ENCODE measurements at places on chromosomes 6 and 20.

GRCh38 chr20:49823152-49823847, 10.7 kb downstream of the SLC9A8 start:
- no peak for DNase-seq

DNA sequence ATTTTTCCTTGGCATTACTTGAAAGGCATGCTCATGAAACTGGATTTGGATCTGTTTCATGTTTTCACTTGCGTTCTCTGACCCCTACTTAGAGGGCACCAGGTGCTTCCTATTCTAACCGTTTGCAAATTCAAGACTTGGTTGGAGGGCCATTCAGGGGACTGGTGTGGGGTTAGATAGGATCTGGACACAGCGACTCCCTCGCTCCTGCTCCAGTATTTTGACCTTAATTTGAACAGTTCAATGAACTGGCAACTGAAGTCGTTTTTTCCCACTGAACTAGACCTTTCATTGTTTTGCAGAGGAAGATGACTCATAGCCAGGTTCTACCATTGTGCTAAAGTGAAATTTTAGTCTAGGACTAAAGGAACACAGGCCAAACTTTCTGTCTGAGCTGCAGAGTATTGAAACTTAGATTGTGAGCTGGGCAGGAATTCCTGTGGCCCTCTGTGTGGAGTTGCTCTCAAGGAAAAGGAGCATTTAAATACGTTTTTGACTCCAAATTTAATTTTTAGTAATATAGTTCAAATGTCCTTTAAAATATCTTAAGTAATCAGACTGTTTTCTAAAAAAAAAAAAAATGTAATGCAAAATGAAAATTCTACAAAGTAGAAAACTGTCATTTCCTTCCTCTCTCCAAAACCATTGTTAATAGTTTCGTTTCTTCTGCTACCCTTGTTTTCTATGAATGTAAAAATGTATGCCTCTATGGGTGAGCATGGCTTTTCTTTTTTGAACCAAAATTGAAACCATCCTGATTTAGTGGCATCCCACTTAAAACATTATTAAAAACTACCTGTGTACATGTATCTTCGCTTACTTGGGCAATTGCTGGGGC, 64.8 kb downstream of the UTRN start:
- DNase-seq = peak; percentile 100

DNA sequence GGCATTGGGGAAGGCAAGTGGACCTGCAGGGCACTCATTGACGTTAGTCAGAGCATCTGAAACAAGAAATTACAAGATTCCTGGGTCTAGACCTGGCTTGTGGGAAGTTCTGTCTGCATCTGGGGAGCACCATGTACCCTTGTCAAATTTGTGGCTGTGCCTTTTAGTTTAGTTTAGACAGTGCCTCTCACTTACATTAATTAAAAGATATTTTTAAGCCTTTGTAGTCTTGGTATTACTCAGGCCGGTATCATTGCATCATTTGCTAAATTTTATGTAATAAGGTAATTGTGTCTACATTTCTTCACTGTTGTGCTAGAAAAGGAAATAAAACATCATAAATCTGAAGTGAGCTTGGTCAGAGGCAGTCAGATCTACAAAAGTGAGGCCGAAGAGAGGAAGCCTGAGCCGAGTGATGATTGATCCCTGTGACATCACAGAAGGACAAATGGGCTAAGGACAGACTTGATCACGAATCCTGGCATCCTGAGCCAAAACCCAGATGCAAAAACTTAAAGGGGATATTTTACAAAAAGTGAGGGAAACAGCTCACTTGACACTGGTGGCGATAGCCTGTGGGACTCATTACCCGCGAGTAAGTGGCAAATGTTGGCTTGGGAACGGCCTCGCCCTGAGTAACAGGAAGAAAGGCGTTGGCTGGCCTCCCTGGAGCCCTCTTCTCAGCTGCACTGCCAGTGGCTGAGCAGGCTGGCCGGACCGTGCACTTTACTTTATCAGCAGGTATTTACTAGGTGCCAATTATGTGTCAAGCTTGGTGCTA, 106.5 kb downstream of the TCP11 start:
- peak; percentile 88 for DNase-seq

DNA sequence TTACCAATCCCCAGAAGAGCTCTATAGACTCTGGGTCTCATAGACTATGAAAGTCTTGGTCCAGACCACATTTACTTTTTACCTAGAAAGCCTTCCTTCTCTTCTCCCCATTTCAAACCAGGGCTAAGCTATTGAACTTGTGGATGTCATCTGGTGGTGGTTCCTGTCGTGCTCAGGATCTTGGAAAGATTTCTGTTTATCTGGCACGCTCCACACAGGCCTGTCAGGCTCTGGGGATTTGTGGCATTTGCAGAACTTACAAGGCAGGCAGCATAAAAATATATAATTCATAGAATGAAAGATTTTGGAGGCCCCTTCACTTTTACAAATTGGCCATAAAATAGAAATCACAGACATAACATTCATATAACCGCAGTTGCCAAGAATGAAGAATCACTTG, 188.1 kb downstream of the UST start:
- no peak for DNase-seq

- no peak for DNase-seq
Observed at GRCh38 chr20:5650280-5650691, 99.9 kb upstream of the SHLD1 start.

DNA sequence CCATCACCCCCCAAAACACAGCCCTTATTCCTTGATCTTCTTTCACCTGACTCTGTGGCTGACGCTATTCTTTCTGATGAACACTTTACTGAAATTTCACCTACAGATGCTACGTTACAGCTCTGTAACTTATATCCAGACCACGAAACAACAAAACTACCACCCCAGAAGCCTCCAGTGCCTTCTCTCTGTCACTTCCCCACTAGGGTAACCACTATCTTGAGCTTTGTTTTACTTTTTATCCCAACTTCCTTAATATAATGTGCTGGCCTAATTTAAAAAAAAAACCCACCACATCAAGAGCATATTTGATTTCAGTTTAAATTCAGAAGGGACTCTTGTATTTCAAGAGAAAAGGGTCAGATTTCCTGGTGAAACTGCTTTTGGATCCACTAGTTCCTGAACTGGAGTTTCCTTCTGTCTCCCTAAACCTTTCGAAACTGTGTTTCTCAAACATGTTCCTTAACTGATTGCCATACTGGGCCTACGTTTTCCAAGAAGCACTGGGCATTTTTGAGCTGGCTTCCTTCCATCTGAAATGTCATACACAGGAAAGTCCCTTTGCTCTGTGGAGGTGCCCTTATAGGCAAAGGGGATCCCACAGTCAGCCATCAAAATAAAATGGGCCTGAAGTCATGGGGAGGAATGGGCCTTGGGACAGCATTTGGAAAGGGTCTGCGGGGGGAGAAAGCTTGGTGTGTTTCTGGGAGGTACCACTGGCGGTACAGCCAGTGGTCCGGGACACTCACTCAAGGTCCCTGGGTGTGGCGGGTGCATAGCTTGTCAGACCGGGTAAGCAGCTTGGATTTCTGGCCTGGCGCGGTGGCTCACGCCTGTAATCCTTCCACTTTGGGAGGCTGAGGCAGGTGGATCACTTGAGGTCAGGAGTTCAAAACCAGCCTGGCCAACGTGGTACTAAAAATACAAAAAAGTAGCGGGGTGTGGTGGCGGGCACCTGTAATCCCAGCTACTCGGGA, 25.8 kb upstream of the RTF2 start:
- DNase-seq = no peak

- no peak for DNase-seq
Observed at GRCh38 chr6:81718126-81718525, 34.4 kb downstream of the TENT5A start.

- DNase-seq = peak; percentile 17
Observed at GRCh38 chr20:1427457-1428054, 34.7 kb upstream of the FKBP1A start.

- DNase-seq = no peak
Observed at GRCh38 chr6:37243816-37244370, 13.7 kb upstream of the TBC1D22B start.

- no peak for DNase-seq
Observed at GRCh38 chr20:63567136-63567385, 7.0 kb downstream of the HELZ2 start.

DNA sequence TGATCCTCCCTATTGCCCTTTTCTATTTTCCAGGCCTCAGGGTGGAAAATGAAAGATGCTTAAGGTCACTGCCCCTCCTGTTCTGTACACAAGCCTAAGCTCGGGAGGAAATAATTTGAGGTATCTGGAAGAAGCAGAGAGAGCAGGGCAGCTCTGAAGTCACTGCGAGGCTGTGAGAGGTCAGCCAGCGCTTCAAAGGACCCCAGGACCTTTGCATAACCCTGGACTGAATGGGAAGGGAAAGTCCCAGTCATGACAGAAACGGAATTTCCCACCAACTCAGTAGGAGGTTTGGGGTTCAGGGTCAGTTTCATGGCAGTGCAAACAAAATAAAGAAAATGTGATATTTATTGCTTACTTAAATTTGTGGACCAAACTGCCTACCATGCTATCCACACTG, 58.1 kb downstream of the LRFN2 start:
- no peak for DNase-seq

DNA sequence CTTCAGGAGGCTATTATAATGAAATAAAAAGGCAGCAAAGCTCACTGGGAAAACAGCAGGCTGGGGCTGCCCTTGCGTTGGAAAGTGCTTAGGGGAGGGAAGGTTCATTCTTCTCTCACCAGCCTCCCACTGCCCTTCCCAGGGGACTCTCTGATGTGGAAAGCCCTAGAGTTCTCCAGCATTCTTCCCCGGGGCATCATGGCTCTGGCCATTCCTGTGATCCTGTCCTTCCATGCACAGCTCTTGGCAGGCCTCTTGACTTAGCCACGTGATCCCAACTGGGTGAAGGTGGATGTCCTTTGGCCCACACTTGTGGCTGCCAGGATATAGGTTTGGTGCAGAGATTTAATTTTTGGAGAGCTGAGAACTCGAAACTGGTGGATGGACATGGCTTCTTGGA, 58.0 kb upstream of the ZNF831 start:
- DNase-seq = no peak

DNA sequence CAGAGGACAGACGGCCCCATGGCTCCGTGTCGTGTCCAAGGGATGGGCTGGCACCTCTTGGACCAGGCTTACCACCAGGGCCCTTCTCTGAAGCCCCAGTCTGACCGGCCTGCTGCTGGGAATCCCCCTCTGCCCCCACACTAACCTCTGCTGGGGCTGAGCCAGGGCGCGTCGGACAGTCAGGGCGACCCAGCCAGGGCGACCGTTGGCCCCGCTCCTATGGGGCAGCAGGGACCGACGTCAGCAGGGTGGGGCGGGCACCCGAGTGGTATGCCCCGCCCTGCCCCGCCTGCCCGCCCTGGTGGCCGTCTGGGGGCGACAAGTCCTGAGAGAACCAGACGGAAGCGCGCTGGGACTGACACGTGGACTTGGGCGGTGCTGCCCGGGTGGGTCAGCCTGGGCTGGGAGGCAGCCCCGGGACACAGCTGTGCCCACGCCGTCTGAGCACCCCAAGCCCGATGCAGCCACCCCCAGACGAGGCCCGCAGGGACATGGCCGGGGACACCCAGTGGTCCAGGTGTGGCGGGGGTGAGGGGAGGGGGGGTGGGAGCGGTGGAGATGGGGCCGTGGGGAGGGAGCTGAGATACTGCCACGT, at the start of gene SLC17A9:
TSS of gene SLC17A9 (plus strand) at position 337 of the 595 bp plus-strand sequence. CDS start at position 459, 122 bp downstream.
- peak; percentile 68 for DNase-seq

DNA sequence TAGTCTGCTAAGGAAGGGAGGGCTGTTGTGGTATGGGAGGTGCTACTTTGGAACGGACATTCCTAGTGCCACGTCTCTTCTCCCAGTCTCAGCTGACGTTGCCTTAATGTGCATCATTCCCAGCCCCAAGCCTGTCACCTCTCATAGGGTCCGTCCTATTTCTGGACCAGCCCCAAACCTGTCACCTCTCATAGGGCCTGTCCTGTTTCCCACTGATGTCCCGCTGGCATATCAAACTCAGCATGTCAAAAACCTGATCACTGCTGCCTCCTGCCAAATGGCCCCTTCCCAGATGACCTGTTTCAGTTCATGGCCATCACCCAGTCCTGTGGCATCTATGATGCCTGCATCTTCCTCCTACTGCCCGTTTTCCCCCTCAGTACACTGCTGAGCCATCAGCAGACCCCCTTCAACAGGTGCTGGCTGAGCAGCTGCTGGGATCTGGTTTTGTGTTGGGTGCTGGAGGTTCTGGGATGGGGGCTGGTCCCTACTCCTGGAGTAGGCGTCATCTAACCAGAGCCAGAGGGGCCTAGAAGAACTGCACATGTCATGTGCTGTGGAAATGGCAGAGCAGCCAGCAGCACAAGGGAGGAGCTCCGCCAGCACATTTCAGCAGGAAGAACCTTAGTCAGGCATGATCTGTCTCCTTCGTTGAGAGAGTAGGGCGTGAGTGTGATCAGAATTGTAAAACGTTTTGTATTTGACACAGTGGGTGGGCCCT, 3.3 kb downstream of the ENTPD6 start:
- no peak for DNase-seq

- DNase-seq = no peak
Observed at GRCh38 chr6:43895656-43896328, 125.8 kb downstream of the VEGFA start.

GRCh38 chr6:278494-278893, 13.8 kb upstream of the DUSP22 start:
- DNase-seq = no peak

GRCh38 chr6:147765541-147765940, 257.1 kb downstream of the SAMD5 start:
- DNase-seq = no peak

GRCh38 chr20:57743450-57744095, 33.8 kb upstream of the PMEPA1 start:
- DNase-seq = no peak

GRCh38 chr6:155939253-155939652, 483.6 kb upstream of the NOX3 start:
- DNase-seq = no peak

DNA sequence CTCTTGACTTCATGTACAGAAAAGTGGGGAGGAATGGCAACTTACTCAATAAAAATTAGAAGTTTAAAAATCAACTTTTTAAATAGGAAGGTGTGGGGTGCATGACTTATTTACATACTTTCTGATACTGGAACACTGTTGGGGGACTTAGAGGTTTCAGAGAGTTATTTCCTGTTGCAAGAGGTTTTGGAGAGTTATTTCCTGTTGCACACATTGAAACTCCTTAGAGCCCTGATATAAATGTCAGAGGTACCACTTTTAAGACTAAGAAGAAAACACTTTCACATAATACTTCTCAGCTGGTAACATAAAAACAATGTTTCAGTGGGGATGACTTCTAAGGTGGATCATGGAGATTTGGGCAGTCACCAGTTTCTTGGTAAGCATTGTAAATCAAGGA, 579.9 kb downstream of the MMUT start:
- DNase-seq = peak; percentile 10

GRCh38 chr6:137277971-137278637, 58.9 kb upstream of the IFNGR1 start:
- DNase-seq = peak; percentile 40

GRCh38 chr20:50592282-50593004, 82.3 kb downstream of the PTPN1 start:
- DNase-seq = peak; percentile 58

GRCh38 chr20:62590309-62591121, 51.8 kb upstream of the SLCO4A1 start:
- peak; percentile 71 for DNase-seq

- DNase-seq = no peak
Observed at GRCh38 chr20:20034486-20034885, 17.3 kb downstream of the NAA20 start.

Data from endothelial cell of umbilical vein (primary cell).